NCI-H226 (cell line): ENCODE measurements at places on chromosomes 3 and 15.
A peak's percentile ranks its signal among the peaks of the same experiment; 100 is the strongest.

DNA sequence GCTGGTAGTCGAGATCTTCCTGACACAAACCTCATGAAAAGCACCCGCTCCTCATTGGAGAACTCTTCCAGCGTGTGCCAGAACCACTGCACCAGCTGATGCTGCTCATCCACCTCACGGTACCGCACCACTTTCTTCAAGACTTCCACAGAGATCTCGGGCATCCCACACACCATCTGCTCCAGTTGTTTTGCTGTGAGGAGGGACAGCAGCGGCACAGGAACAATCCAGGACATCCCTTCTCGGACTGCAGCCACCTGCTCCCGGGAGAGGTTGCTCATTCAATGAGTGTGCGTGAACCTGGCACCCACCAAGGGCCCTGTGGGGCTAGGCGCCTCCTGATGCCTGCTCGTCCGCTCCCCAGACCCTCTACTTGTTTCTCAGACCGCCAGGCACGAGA is 15.1 kb downstream of the FBXL22 start:
- no peak for DNase-seq

DNA sequence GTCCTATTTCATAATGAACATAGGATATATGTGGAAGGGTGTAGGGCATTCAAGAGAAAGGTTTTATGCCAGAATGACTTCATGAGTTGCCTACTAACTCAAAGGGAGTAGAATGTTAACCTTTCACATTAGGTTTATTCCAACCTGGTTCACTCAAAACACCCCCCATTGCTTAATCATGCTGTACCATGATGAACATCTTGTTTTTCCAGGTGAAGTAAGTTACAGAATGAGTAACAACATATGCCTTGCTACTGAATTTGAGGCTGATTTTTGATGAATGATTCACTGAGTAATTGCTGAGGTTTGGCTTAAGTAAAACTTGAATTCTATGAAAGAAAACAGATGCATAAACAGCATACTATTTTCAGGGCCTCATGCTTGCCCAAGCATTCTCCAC is 5.9 kb upstream of the CLDN16 start:
- DNase-seq = peak; percentile 68

DNA sequence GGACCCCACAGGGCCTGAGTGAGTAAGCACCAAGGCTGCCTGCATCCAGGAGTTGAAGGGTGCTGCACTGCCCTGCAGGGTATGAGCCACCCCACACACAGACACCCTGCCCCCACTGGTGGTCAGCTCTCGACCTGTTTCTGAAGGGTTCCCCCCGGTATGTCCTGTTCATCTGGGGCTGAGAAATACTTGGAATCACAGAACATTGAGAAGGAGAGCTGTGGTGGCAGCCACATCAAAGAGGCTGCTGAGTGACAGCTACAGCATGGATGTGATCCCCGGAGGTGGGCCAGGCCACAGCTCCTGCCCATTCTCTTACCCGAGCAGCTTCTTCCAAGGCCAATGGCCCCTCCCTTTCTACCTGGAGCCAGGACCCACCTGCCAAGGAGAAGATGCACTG is 66.4 kb upstream of the PLXNA1 start:
- no peak for DNase-seq

DNA sequence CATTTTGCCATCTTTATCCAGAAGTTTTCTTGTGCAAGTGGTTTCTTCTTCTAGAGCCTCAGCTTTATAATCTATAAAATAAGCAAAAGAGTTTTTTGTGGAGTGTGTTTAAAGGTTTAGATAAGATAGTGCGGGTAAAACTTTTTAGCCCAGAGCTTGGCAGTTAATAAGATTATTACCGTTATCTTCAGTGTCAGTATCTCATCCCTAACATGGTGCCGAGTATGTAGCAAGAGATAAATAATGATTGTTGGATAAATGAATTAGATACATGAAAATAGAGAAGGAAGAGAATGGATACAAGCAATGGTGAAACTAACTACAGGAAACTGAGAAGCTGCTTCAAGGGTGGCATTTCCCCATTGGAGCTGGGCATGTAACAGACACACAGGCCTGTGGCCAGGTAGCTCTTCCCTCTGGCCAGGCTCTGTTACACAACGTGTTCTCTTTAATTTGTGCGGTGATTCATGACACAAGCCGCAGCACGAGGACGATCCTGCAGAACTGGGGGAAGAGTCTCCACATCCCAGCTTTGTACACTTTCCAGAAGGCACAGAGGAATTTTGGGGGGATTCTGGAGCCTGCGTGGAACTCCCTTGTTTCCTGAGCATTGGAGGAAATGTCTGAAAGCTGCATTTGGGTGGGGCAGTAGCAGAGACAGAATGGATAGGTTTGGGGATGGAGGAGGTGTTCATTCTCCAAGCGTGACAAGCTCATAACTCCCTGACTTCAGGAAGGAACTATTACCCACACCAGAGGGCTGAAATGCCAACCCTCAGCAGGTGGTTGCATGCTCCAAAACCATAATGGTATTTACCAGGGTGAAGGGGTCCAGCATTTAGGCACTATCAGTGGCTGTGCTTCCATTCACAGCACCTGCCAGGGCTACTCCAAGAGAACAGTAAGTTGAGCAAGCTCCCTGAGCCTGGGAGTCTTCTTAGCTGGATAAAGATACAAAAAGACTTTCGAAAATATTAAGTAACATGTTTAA is 14.2 kb upstream of the ST6GAL1 start:
- DNase-seq = no peak

- DNase-seq = no peak
Measured at GRCh38 chr15:49692514-49693090, 71.8 kb downstream of the DTWD1 start.

DNA sequence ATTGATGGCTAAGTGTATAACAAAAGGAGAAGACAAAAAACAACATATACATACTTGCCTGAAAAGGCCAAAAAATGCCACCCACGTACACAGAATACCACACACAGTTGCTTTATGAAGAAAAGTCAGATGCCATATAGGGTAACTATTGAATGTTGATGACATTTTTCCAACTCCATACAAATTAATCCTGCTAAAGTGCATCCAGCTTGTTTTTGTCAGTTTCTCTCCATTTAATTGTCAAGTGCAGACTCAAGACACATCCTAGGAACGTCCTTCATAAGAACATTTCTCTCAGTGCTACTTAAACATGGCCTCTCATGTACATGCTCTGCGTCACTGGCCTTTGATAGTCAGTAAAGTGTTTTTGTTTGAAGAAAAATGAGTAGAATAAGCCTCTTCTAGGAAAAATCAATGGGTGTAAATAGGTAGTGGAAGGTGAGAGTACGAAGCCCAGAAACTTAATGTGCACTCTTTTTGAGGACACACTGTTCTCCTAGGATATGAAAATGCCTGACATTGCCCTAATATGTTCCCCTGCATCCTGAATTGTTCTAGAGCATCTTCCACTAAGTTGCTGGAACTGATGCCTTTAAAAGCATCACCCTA is 267.4 kb upstream of the ATP11B start:
- no peak for DNase-seq

DNA sequence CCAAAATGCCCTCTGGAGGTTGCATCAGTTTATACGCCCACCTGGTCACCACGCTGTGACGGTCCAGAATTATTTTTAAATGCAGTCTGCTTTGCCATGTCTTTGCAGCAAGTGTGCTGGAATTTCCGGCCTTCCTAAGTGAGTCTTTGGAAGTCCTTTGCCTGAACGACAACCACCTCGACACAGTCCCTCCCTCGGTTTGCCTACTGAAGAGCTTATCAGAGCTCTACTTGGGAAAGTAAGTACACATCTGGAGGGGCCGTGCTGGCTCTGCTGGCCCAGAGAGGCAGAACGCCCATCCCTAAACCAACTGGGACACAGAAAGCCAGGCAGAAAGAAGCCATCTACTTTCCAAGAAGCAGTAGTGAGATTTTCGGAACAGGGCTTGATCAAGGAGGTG is 101.8 kb downstream of the LRRK1 start:
- DNase-seq = no peak

GRCh38 chr3:138842483-138843188 is 7.9 kb upstream of the PIK3CB start:
- no peak for DNase-seq

GRCh38 chr3:70752051-70752450 is 439.6 kb upstream of the MDFIC2 start:
- no peak for DNase-seq

DNA sequence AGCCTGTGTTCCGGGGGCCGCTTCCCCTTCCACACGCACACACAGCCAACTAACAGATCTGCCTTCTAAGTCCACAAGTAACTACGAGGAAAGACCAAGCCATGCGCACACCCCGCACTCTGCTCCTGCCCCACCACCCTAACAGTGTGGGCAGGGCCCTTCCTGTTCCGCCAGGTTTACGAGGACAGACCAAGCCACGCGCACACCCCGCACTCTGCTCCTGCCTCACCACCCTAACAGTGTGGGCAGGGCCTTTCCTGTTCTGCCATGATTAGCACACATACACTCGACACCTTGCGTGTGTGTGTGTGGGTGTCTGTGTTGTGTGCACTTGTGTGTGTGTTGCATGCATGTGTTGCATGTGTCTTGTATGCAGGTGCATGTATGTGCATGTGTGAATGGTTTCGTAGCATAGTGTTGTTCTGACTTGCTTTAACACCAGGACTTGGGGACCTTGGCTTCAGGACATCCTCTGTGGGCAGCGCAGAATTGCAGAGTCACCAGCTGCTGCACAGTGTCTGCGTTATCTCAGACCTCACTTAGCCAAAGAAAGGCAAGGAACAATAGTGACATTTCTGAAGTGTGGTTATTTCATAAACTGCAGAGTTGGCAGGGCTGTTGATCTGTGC is 114.4 kb downstream of the CHSY1 start:
- DNase-seq = no peak

- DNase-seq = no peak
Measured at GRCh38 chr3:18051306-18051705, 308.9 kb upstream of the TBC1D5 start.

DNA sequence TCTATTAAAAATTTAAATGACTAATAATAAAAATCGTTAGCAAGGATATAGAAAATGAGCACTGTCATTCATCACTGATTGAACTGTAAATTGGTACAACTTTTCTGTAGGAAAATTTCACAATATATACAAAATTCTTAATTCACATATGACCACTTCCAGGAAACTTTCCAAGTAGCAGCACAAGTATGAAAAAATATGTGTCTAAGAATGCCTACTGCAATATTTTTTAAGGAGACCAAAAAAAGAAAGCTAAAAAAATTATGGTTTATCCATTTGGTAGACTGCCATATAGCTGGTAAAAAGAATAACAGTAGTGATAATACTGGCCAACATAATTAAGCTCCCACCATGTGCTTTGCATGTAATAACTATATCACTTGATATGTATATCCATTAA is 59.2 kb downstream of the KLHL6 start:
- DNase-seq = no peak

DNA sequence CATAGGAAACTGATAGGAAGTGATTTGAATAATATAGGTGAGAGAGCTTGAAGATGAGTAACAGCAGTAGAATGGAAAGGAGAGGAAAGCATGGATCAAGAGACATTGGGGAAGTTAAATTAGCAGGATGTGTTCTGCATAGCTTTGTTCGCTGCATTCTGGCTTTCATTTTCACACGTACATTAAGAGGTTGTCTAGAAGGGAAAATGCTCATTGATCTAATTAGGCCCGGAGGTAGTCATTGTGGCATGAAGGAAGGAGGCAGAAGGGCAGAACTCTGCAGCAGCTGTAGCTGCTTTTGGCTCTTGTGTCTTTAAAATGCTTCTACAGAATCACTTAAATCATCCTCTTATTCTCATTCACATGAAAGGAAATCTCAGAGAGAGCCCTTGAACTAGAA is 40.3 kb downstream of the KCNAB1 start:
- no peak for DNase-seq

DNA sequence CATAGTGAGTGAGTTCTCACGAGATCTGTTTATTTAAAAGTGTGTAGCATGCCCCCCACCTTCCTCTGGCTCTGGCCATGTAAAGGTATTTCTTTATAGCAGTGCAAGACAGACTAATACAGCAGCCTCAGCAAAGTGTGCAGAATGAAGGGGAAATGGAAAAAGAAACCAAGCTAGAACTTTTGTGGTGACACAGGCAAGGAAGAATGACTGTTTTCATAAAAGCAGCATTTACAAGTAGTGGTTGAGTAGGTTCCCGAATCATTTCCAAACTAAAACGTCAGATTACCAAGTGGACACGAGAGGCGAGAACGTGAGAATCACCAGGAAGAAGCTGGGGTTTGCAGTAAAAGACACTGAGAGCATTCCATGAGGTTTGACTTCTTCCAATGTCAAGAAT is 100.2 kb upstream of the AKAP13 start:
- DNase-seq = no peak

GRCh38 chr3:172539273-172539672 is 16.0 kb upstream of the TNFSF10 start:
- no peak for DNase-seq

DNA sequence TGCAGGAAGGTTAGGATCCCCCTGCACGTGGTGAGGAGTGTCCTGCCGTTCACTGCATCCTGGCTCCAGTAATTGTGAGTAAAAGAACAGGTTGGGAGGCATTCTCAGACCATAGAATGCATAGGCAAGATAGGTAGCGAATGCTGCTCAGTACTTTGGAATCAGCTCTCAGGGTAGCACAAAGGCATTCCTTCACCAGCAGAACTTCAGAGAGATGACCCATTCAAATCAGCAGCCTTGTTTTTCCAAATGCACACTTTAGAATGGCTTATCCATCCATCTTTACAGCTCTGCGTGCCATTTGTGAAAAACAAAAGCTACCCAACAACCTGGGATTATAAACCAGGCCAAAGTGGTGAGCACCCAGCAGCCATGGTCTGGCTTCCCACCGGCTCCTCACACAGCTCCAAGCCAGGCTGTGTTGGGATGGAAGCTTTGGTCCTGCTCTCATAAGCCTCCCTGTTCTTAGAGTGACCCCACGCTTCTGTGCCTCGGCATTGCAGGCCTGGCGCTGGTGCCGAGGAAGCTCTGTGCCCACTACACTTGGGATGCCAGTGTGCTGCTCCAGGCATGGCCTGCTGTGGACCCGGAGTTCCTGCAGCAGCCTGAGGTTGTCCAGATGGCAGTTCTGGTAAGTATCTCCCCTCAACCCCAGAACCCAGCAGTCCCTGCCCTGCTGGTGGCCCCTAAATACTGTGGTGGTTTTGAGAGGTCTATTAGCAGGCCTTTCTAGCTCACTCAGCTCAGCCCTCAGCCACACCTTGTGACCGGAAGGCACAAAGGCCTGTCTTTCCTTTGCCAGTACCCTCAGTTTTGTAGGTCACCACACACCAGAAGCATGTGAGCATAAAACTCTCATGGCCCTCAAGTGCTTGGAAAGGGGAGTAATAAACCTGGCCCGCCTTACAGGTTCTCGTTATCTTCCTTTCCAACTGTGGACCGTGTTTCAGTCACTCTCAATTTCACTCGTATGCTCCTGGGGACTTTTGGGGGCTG is 52.9 kb upstream of the LIMD1 start:
- DNase-seq = no peak

DNA sequence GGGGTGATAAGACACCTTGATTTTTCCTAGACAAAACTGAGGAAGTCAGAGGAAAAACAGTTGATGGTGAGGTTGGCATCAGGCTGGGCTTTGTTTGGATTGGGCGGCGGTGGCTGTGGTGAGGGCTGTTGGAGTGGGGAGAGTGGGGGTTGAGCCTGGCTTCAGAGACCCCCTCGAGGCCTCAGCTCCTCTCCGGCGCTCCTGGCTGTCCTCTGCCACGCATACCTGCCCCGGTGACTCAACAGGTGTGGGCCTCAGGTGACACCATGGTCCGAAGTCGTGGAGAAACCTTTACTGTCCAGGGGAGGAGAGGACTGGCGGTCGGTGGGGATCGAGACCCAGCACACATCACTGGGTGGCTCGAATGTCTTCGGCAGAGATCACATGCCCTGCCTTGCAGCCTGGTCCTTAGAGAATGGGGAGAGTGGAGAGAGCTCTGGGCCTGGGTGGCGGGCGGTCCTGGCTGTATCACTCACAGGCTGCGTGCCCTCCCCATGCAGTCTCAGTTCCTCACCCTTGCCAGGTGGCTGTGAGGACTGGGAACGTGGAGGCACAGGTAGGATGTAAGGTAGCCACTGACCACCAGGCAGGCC is 2.6 kb downstream of the APBA2 start:
- DNase-seq = no peak
